Prostate gland (tissue), 2 donors: ENCODE measurements at places on chromosomes 1 and 21.
A peak's percentile ranks its signal among the peaks of the same experiment; 100 is the strongest.

- no peak for DNase-seq
Observed at GRCh38 chr21:43854773-43855633, 10.0 kb upstream of the AGPAT3 start.

- no peak for DNase-seq
Observed at GRCh38 chr1:94698356-94698755, 121.8 kb upstream of the SLC44A3 start.

DNA sequence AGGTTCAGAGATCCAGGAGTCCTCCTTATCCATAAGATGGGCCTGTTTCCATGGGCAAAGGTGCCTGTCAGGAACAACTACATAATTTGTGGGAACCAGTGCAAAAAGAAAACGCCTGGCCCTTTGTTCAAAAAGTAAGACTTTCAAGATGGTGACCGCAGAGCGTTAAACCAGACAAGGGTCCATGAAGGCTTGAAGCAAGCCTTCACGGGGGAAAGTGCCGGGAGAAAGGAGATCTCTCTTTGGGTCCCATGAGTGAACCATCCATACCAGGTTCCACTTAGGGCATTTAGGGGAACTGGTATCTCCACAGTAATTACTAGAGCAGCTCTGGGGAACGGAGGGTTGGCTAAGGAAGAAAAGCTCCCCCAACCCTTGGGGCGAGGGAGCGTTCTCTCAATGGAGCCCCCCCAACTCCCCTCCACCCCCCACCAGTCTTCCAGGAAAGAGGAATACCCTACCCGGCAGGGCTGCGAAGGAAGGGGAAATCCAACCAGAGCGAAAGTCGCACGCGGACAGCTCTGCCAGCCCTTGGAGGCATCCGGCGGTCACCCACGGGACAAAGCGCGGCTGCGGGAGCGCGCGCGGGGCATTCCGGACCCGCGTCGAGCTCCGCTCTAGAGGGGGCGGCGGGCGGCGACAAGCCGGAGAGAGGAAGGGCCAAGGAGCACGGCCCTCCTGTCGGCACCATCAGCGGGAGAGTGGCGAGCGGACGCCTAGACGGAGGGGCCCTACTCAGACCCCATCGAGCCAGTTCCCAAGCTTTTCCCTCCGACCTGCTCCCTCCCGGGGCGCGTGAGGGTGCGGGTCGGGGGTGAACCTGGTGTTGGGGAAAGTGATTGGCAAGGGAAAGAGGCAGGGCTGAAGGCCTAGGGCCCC lies 687 bp upstream of the RASSF5 start:
- no peak for DNase-seq

DNA sequence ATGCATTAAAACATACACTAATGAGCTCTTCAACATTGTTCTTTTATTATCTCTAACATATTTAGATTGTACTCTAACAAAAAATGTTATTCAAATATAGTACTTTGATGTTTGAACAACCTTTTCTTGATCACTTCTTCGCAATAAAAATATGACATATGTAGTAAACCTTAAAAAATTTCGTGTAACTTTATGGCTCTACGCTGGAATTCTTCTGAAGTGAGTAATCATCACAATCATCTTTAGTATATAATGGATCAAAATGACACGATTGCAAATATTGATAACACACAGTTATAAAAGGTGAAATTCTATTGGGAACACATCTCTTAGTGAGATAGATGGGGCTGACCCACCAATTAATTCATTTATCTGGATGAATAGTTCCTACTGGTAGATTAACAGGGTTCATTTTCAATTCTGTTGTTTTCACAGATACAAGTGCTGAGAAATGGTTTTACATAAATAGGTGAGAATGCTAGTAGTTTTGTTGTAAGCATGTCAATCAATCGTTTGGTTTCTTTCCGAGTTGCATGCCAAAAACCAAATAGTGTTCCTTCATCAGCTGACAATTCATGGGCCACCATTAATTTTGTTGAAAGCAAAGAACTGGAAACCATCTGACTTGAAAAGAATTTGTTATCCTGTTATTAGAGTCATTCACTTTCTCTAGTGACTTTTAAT lies 1.5 kb upstream of the ZMPSTE24 start:
- no peak for DNase-seq

DNA sequence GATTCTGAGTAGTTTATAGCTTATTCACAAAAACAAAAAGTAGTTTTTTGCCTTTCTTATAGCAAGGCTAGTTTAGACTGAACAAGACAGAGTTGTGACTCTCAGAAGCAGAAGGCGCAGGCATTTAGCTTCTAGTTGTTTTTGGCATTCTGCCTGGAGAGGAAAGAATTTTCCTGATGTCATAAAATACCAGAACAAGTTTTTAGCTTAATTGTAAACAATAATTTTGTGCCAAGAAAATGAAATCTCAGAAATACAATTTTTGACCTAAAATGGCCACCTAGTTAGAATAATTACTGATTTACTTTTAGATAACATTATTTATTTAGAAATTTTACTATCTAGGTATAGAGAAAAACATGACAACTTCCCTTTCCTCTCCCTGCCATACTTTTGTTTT lies 1.0 kb downstream of the DNAJB4 start:
- DNase-seq, result peak; percentile 35

DNA sequence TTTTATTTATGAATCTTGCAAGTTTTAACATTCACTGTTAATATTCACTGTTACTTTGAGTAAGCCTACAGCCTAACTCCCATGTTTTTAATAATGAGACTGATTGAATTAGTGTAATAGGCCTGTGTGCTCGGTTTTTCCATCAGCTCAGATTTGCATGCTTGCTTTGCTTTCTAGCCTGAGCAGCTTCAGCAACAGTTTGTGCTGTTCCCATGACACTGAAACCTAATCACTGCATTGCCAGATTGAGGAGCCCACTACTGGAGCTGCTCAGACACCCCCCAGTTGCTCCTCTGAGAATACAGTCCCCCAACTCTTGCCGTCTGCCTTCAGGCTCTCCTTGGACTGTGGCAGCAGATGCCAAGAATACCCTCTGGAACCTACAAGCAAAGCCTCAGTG lies 695.4 kb downstream of the BRINP3 start:
- no peak for DNase-seq

GRCh38 chr1:97143236-97143882 lies 421.8 kb downstream of the PTBP2 start:
- no peak for DNase-seq

DNA sequence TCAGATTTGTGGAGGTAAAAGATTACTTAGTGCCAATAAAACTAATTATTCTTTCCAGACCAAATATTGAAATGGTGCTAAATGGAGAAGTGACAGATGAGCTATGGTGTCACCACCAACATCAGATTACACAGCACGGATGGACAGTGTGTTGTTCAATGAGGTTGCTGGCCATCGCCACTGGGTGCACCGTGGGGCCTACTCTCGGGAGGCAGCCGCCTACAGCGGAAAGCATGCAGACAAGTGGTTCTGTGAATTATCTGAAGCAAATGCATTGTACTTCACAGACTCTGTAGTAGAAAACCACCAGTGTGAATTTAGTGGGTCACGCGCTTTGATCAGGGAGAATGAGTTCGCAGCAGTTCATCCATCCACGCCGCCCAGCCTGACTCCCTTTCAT lies 42.3 kb downstream of the GNG4 start:
- no peak for DNase-seq

DNA sequence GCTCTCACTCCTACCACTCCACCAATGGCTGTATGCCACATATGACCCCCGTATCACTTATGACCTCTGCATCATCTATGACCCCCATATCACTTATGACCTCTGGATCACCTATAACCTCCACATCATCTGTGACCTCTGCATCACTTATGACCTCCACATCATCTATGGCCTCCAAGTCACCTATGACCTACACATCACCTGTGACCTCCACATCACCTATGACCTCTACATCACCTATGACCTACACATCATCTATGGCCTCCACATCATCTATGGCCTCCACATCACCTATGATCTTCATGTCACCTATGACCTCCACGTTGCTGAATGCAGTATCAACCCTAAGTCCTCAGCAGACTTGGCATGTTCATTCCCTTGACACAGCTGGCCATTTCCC lies 271.2 kb downstream of the MATN1 start:
- DNase-seq, result no peak
